ENCODE measurements at places on chromosomes 11 and 22.

- no peak for DNase-seq
Measured at GRCh38 chr11:130426223-130426836, 2.1 kb downstream of the ADAMTS8 start.

DNA sequence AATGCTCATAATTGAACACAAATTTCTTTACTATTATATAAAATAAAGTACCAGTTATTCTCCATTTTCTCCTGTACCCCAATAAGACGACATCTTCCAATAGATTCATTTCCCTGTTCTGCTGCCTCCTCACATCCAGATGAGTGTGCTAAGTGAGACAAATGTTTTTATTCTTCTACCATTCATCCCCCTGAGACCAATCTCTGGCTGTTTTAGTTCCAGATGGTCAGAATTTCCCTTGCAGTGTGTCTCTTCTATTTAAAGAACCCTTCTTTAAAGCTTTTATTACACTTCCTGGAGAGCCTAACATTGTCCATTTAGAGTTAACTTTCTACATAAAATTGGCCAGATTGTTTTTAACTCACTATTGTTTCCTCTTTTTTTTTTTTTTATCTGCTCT lies 41.2 kb upstream of the GLYATL1 start:
- DNase-seq, result no peak

DNA sequence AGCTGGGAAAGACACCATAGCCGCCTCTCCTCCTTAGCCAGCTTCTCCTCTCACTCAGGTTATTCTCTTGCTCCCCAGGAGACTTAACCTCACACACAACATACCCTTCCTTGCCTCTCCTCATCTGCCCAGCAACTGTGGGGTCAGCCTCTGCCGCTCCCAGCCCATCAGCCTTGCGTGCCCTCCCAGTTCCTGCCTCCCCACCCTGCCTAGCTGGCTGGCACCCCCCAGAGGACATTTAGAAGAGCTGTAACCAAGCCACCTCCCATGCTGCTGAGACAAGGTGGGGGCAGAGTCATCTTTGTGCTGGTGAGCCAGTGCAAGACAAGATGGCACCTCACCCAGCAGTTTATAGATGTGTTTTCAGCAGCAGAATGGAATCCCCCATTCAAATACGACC lies 38.2 kb downstream of the TOM1 start:
- DNase-seq, result peak; percentile 34

DNA sequence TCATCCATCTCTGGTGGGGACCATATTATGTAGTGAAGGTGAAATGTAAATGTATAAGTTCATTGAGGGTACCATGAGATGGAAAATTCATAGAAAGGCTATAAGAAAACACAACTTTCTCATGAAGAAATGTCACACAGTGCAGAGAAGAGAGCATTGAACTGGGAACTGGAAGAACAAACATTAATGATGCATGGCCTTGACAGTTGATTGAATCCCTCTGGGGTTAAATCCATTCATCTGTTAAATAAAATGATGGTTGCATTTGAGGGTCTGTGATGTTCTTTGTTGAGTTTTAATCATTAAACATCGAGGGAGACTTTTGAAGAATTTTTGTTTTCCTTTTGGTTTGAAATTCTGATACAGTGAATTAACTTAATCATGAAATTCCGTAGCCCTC lies 1401.4 kb downstream of the FAM181B start:
- DNase-seq, result no peak

- DNase-seq, result no peak
Measured at GRCh38 chr22:44496844-44497217, 1.2 kb downstream of the RTL6 start.

GRCh38 chr11:72394416-72394815 lies 39.9 kb downstream of the CLPB start:
- no peak for DNase-seq

- no peak for DNase-seq
Measured at GRCh38 chr22:31337178-31337577, 9.0 kb downstream of the PATZ1 start.

GRCh38 chr11:108895579-108896480 lies 231.0 kb downstream of the DDX10 start:
- DNase-seq, result no peak

GRCh38 chr11:119787074-119787461 lies 58.1 kb upstream of the NECTIN1 start:
- no peak for DNase-seq

GRCh38 chr11:15825976-15826650 lies 530.2 kb downstream of the SOX6 start:
- DNase-seq, result no peak

DNA sequence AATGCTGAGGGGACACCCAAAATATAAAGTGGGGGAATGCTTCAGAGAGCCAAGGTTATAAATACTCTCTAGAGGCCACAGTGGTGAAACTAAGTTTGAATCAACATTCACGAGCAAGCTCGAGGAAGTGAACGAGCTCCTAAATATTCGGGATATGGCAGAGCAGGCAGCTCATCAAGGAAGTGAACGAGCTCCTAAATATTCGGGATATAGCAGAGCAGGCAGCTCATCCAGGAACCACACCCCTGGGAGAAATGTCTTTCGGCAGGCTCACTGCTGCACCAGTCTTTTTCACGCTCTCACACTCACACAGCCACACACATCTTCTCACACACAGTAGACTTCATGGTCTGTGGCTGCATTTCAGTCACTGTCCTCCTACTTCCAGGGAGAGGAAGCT lies 787.5 kb downstream of the OPCML start:
- DNase-seq, result no peak

DNA sequence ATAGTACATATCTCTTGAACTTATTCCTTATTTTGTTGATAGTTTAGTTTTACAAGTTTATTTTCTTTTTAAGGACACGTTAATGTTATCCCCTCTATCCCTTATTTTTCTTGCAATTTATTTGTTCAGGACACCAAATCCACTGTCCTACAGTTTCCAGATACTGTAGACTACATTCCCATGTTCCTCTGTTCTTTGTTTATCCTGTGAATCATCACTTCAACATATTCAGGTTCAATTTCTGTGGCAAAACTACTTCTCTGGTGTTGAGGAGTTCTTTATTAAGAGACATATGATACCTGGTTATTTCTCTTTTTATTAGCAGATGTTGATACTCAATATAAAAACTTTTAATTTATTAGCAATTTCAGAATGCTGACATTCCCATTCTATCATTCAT lies 72.8 kb upstream of the CLNS1A start:
- DNase-seq, result no peak

DNA sequence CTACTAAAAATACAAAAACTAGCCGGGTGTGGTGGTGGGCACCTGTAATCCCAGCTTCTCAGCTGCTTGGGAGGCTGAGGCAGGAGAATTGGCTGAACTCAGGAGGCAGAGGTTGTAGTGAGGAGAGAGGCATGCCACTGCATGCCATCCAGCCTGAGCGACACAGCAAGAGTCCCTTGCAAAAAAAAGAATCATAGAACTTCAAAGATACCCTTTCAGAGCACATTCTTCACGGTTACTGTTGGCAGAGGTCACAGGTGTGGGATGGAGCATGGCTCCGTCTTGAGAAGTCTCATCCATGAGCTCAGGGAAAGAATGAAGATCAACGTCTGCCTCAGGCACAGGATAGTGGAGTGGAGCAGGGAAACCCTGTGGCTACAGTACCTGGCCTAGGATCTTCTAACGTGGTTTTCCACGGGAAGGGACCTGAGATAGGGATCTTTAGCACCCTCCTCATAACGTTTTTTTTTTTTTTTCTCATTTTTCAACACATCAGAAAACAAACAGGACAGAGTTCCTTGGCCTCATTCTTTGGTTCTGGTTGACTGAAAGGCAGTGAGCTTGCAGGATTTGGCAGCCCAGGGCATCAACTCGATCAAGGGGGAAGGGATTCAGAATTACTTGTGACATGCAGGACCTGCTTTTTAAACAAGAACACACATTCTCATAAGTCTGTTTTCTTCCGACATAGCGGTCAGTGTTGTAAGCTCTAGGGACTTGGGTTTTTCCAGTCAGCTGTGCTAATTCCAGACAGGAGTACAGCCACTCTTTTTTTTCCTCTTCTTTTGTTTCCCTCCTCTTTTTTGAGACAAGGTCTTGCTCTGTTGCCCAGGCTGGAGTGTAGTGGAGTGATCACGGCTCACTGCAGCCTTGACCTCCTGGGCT lies 22.8 kb downstream of the F2 start:
- no peak for DNase-seq

DNA sequence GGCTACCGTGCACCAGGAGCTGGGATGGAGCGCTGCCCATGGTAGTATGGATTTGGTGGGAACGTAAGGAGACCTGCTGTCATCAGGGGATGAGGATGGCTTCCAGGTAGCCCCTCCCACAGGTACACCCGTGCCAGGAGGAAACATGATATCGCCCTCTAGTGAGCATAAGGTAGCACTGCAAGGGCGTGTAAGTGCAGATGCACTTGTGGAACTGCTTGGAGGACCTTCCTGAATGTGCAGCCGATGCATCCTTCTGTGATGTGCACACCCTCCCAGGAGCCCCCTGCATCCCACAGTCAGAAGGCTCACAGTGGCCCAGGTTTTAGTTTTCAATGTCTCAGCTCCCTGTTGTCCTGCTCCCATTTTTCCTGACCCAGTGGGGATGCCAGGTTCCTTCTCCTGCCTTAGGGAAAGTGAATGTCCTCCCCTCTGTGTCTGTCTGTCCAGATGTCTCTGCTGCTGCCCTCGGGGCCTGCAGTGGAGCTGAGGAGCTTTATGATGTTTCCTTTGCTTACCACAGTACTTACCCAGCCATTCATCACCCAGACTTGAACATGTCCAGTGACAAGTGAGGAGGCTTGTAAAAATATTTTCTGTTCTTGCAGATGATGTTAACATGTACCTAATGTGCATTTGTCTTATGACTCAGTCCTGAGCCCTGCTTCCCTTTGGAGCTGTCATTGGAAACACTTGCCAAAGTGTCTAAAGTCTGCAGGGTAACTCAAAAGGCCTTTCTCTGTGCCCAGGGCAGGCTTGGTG lies 49.2 kb downstream of the DBX1 start:
- DNase-seq, result no peak

GRCh38 chr22:23036684-23037428 lies 33.5 kb upstream of the GNAZ start:
- DNase-seq, result no peak

DNA sequence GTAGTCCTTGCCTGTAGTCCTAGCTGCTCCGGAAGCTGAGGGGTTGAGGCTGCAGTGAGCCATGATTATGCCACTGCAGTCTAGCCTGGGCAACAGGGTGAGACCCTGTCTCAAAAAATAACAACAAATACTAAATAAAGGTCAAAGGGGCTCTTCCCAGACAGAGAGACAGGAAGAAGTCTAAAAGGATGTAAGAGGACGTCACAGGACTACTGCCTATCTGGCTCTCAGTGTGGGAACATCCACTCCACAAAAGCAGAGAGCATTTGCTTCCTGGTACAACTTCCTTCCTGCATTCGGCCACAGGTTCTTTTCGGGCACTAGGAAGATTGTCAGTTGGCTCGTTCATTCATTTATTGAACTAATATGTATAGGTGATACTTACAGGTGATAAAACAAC lies 110.6 kb downstream of the SGSM3 start:
- no peak for DNase-seq

GRCh38 chr11:72326151-72326848 lies 82.3 kb upstream of the PHOX2A start:
- DNase-seq, result no peak

DNA sequence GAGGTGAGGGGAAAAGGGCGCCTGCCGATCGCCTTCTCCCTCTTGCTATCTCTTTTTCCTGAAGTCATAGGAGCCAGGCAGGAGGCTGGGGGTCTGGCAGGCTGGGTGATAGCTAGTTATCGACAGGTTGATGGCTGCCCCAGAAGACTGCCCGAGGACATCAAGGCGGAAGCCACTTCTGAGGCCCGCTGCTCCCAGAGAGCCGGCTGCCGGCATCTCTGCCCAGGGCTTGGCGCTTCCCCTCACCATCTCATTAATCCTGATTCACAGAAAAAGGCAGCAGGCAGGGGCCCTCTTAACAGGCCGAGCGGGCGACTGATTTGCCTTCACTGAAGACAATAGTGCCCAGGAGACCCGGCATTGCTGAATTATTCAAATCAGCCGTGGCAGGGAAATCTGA lies 124.2 kb downstream of the MIAT start:
- no peak for DNase-seq

GRCh38 chr22:26845021-26845743 lies 187.8 kb downstream of the MIAT start:
- no peak for DNase-seq

DNA sequence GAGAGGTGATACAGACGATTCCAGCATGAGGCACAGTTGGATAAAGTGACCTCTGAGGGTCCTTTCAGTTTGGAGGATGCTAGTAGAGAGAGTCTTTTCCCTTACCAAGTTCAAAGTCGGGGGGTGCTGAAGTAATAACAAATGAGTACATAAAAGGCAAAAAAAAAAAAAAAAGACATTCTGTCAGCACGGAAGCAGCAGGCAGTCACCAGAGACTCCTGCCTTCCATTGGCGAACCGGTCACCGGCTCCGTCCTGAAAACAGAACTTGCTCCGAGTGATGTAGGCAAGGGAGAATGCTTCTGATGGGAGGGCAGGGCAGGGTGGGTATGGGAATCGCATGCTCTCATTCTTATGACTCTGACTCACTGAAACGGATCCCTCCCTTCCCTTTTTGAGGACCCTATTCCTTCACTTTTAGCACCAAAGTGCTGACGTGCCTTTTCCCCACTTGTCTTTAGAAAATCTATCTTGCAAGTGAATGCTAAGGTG lies 65.9 kb downstream of the PRR5L start:
- DNase-seq, result no peak
